ENCODE measurements at places on chromosomes 5 and 9.
A peak's percentile ranks its signal among the peaks of the same experiment; 100 is the strongest.

- DNase-seq, result peak; percentile 37
Measured at GRCh38 chr5:73867345-73868335, 241.6 kb downstream of the ARHGEF28 start.

DNA sequence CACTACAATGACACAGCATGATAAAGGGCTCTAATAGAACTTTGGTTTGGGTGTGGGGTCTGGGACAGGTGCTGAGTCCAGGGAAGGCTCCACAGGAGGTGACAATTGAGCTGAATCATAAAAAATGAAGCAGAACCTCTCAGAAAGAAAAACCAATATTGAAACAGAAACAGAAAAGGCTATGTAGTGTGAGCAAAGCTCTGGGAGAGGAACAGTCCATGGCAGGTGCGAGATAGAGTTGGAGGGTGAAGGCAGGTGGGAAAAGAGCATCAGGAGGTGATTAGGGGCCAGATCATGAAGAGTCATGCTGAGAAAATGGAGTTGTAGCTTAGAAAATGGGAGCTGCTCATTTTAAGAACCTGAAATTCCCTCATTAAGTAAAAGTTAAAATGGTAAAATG, 164.9 kb downstream of the KCTD16 start:
- DNase-seq, result no peak

DNA sequence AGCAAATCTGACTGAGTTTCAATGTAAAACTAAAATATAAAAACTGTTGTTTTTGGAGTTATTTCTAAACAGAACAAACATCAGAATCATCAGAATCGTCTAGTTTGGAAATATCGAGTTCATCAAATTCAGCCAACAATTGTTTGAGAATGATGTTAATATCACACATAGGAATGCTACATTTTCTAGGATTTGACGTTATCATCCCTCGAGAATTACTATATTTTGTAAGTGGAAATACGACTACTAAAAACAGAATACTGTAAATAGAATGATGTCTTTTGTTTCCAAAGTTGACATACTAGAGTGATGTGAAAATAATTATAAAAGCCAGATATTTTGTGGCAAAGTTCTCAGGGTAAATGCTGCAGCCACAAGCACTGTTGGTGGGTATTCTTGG, 805.9 kb downstream of the TLE1 start:
- DNase-seq, result no peak

GRCh38 chr9:25733336-25733982, 55.2 kb upstream of the TUSC1 start:
- no peak for DNase-seq

GRCh38 chr9:110537841-110538646, 41.5 kb downstream of the SVEP1 start:
- peak; percentile 52 for DNase-seq

GRCh38 chr5:179991106-179991505, 80.5 kb downstream of the RNF130 start:
- no peak for DNase-seq

DNA sequence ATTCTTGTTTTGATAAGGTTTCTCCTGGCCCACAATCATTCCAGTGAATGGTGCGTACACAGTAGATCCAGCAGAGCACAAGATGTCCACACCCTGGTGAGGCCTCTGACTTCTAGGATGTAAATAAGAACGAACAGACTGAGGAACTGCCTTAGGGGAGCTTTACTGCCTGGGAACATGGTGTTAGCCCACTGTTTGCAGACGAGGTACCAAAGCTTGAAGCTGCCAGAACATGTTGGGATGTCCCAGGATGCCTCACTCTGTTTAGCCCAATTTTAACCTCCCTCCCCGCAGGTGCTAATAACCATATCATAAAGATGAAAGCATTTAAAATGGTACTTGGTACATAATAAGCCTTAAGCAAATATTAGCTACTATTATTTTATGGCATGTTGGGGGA, 3.5 kb downstream of the LECT2 start:
- DNase-seq, result no peak

DNA sequence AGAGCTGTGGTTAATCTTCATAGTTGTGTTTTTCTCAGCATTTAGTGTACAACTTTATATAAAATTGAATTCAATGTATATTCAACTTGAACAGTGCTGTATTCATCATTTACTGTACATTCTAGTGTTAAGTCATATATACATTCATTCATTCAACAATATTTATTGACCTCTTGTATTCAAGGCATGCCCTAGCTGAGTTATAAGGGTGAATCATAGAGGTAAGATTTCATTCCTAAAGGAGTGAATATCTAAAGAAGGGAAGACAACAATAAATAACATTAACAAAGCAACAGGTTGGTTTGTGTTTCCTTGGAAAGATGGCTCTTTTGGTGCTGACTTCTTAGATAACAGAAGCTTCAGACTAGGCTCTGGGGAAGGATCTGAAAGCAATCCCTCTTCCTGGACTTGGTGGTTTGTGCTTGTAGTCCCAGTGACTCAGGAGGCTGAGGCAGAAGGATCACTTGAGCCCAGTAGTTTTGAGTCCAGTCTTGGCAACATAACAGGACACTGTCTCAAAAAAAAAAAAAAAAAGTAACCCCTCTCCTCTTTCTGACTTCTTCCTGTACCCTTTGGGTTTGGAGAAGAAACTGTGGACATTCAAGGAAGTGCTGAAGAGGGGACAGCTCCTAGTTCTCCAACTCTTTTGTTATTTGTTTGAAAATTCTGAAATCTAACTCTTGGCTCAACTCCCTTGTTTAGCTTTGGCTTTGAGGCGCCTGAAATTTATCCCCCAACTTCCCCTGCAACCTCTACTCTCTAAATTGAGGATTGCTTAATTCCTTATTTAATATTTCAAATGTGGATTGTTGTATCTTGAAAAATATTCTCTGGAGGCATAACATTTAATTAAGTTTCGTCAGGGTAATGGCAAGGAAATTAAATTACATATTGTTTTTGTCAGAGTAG, 80.2 kb downstream of the OSTF1 start:
- DNase-seq, result no peak
